ENCODE measurements at places on chromosomes 11 and 22. TPM values are rescaled to one million over a fixed set of nuclear protein-coding genes. Genes with fewer than 3 reads are reported as not detected.

DNA sequence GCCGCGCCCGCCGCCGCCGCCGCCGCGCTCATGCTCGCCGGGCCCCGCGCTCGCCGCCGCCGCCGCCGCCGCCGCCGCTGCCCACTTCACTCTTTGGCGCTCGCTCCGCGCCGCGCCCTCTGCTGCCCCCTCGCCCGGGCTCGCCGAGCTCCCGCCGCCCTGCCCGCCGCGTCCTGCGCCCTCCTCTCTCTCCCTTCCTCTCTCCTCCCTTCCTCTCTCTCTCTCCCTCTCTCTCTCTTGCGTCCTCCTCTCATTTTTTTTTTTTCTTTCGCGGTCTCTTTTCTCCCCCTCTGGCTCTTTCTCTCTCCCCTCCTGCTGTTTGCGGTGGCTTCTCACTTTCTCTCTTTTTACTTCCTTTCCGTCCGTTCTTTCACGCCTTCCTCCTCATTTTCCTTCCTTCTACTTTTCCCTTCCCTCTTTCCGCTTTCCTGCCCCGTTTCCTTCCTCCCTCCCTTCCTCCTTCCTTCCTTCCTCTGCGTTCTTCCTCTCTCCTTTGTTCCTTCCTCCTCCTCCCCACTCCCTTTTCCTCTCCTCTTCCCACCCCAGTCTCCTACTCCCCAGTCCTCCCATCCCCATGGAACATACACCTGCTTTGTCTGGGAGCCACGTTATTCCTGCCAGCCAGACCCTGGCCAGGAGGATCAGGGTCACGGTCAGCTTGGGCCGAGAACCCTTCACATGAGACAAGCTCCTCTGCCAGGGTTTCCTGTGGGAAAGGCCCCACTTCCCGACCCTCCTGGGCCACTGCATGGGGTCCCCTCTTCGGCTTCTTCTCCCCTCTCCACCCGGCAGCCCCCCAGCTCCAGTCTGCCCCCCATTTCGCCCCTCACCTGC lies 19.3 kb upstream of the SHISAL1 start:
- DNase-seq: no peak

Gene SPDYC
- not detected for total RNA-seq

DNA sequence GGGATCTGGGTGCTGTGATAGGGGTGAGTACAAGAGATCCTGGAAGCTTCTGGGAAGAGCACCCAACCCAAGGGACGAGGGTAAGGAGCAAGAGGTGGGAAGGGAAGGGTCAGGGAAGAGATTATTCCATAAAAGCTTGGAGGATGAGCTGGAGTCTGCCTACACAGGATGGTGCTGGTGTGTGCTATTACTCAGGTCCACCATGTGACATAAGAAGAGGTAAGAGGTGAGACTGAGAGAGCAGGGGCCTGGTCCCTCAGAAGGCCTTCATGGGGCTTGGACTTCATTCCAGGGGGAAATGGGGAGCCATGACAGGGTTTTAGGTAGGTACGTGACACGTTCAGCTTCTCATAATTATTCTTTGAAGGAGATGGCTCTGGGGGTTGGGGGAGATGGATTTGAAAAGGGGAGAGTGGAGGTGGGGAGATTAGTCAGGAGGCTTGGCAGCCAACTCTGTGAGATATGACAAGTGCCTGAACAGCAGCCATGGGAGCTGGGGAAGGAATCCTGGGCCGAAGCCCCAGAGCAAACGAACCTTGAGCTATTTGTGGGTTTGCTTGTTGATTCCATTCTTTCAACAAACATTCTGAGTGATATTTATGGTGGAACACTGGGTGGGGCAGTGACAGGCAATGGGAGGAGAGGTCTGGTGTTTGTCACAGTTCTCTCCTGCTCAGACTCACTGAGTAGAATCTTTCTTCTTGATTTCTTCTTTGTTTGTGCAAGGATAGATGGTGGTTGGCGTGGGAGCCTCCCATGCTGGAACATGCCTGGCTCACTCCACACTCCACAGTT lies 11.2 kb upstream of the NCAM1 start:
- no peak for DNase-seq

Gene PATE3
- total RNA-seq: not detected

- no peak for DNase-seq
Observed at GRCh38 chr11:95853138-95853537, 62.8 kb downstream of the CEP57 start.

- DNase-seq: no peak
Observed at GRCh38 chr22:44776605-44777363, 24.4 kb downstream of the ARHGAP8 start.

Gene ASCL2
- not detected for total RNA-seq

DNA sequence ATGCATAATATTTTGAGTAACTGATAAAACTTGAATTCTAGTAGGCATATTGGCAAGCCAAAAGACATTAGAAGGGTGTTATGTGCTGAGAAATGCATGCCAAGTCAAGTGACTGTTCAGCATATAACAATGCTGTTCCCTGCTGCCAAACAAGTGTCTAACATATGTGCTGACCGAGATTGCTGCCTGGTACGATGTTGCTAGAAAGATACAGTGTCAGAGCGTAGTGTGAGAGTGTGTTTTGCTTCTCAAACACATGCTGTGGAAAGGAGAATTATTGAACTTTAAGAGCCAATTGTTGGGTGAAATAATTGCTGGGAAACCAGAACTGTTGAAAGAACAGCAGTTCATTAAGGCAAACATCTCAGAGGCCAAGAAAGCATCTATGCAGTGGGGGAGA lies 71.3 kb upstream of the GRIA4 start:
- no peak for DNase-seq

DNA sequence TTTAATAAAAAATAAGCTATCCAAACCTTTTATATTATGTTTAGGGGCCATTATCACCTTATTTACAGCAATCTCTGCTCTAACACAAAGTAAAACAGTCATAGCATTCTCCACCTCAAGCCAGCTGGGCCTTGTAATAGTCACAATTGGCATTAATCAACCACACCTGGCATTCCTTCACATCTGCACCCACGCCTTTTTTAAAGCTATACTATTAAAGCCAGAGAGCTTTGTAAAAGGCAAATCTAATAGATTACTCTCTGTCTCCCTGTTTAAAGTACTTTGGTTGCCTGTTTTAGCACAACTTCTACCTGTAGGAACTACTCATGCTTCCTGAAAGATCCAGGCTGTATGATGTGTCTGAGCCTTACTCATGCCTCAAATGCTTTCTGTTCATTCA lies 113.1 kb downstream of the CSNK2A3 start:
- no peak for DNase-seq

GRCh38 chr22:44595841-44596341 lies 97.9 kb upstream of the RTL6 start:
- no peak for DNase-seq

Gene RIMBP3B
- not detected for total RNA-seq

- no peak for DNase-seq
Observed at GRCh38 chr22:40953471-40953870, 2.3 kb downstream of the RBX1 start.

DNA sequence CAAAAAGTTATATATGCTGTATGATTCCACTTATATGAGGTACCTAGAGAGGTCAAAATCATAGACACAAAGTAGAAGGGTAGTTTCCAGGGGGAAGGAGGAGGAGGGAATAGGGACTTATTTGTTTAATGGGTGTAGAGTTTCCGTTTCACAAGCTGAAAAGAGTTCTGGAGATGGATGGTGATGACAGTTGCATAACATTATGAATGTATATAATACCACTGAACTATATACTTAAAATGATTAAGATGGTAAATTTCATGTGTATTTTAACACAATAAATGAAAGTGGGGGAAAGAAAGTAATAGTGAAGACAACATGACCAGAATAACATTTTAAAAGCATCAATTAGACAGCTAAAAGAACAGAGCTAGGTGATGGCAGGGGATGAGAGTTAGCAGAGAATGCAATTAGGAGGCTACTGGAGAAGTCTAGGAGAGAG lies 51.2 kb downstream of the MRTFA start:
- DNase-seq: no peak

GRCh38 chr11:19680829-19681368 lies 31.7 kb upstream of the NAV2 start:
- no peak for DNase-seq

DNA sequence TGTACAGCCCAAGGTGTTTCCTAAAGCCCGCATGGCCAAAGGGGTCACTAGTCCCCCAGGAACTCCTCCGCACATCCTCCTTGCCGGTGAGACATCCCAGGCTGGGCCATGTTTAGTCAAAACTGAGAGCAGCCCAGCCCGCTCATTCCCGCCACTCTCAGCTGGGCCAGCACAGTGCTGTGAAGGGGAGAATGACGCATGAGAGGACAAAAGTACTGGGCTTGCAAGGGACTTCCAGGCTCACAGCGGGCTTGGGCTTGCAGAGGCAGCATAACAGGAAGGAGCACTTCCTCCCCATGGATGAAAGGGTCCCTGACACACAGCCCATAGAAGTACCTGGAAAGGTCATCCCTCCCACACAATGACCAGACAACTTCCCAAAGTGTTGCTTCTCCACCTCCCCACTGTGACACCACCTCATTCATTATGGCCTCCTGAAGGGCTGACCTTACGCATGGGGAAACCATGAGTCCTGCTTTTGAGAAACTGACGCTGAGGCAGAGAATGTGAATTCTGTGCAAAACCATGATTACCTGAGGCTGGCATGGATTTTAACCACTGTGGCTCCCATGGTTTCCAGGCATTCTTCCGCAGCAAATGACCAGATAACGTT lies 19.1 kb downstream of the ETS1 start:
- DNase-seq: no peak

GRCh38 chr22:45204819-45205218 lies 35.9 kb downstream of the KIAA0930 start:
- DNase-seq: no peak

DNA sequence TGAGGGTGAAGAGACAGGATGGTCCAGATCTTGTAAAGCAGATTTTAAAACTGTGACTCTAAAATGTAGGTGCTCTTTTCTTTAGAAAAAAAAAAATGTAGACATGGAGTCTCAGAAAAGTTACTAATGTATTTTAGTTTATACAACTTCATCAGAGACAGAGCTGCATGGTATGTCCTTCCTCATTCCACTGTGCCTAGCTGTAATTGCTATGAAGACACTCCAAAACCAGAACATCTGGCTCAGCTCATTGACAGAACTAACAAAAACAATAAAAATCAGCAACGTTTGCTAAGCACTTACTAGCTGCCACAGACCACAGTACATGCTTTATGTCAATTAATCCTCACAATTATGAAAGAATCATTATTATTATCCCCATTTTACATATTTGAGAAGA lies 160.7 kb downstream of the BARX2 start:
- no peak for DNase-seq

- no peak for DNase-seq
Observed at GRCh38 chr11:118885319-118885718, 1.6 kb downstream of the CXCR5 start.

GRCh38 chr11:107006076-107006833 lies 12.0 kb downstream of the GUCY1A2 start:
- no peak for DNase-seq

Gene TPBGL
- not detected for total RNA-seq

DNA sequence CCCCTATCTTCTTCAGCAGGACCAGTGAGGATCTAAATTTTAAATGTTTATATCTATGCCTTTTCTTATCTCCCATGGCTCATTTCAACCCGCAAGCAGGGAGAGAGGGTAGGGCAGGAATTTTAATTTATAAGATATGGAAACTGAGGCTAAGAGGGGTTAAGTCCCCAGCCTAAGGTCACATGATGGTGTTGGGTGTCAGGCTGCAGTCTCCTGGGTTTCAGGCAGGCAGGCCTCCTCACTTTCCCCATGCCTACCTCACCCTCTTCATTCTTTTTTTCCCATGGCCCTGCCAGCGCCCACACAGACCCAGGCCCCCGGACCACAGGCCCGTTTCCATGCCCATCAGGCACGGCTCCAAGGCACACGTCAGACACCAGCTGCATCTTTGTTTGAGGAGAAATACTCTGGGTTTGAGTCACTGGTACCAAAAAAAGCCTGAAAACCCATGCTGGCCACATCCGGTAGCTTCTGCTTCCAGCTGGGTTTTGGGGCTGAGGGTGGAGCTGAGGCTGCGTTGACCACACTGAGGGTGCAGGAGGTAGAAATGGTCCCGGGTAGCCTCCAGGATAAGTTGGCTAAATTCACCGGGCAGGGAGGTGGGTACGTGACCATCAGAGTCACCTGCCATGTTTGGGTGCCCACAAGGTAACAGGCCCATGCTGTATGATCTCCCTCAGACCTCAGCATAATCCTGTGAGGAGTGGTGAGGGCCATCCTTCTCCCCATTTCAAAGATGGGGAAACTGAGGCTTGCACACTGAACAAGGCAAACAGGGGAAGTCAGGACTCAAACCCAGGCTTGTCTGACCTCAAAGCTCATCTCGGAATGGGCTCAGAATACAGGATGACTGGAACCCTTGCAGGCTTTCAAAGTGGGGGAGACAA lies 7.5 kb downstream of the CRYBB1 start:
- DNase-seq: no peak

GRCh38 chr11:110518809-110519514 lies 89.2 kb downstream of the FDX1 start:
- no peak for DNase-seq

Gene FAM181B
- total RNA-seq: not detected

GRCh38 chr11:130480186-130480585 lies 31.7 kb downstream of the ADAMTS15 start:
- no peak for DNase-seq

GRCh38 chr11:117908959-117909610 lies 20.1 kb downstream of the TMPRSS13 start:
- no peak for DNase-seq

Gene HBD
- total RNA-seq: not detected

Gene FBLN1
- 580 TPM for total RNA-seq

- DNase-seq: no peak
Observed at GRCh38 chr22:17194213-17194612, 25.0 kb downstream of the ADA2 start.

DNA sequence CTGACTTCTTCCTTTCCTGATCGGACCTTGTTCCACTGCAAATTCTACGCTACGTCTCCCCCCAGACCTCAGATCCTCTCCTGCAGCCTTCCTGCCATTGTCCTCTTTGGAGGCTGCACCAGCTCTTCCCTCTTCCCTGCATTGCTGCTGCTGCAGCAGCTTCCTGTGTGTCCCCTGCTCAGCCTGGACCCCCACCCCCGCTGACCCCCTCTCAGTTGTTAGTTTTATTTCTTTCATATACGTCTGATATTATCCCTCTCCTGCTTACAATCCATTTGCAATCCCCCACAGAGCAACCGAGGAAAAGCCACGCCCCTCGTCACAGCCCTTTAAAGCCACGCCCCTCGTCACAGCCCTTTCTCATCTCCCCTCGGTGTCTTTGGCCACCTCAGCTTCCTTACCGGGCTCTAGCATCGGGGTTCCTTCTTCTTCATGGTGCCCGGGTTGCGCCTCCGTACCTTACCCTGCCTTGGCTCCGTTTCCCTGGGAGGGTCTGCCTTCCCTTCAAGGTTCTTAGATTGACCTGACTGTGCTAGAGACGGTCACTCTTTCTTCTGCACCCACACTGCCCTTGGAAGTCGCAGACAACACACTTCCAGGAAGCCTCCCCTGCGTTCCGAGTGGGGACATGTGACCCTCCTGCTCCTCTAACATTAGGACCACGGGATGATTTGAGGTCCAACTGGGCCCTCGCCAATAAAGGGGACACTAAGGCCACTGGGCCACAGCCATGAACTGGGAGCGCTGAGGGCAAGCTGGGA lies 4.8 kb downstream of the MRGPRG start:
- DNase-seq: no peak
